HS-27A (cell line): ENCODE measurements at places on chromosomes 2 and 18.

DNA sequence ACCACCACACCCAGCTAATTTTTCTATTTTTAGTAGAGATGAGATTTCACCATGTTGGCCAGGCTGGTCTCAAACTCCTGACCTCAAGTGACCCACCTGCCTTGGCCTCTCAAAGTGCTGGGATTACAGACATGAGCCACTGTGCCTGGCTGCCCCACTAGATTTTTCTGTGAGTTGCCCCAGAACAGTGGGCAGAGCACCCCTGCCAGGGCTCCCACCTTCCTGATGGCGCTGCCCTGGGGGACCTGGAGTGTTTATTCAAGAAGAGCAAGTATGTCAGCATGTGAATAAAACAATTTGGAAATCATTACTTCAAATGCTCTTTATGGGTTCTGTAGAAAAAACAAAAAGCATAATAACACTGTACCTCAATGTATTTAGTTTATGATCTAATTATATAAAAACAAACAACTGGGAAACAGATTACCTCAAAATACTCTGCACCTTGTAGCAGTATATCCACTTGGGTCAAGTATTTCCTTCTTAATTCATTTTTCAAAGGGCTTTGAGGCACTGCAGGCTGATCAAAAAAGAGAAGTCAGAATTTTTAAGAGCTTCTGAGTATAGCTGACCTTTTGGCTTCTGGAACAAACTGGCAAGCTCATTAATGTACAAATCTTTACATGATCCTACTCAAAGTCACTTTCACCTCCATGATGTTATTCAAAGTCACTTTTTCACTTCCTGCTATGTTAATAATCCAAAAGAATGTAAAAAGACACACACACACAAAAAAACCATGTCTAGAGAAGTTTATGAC is 8.9 kb downstream of the HJURP start:
- DNase-seq = no peak

GRCh38 chr2:167181134-167181533 is 292.9 kb downstream of the XIRP2 start:
- DNase-seq = no peak

GRCh38 chr2:32058130-32058529 is 5.2 kb upstream of the SPAST start:
- no peak for DNase-seq

DNA sequence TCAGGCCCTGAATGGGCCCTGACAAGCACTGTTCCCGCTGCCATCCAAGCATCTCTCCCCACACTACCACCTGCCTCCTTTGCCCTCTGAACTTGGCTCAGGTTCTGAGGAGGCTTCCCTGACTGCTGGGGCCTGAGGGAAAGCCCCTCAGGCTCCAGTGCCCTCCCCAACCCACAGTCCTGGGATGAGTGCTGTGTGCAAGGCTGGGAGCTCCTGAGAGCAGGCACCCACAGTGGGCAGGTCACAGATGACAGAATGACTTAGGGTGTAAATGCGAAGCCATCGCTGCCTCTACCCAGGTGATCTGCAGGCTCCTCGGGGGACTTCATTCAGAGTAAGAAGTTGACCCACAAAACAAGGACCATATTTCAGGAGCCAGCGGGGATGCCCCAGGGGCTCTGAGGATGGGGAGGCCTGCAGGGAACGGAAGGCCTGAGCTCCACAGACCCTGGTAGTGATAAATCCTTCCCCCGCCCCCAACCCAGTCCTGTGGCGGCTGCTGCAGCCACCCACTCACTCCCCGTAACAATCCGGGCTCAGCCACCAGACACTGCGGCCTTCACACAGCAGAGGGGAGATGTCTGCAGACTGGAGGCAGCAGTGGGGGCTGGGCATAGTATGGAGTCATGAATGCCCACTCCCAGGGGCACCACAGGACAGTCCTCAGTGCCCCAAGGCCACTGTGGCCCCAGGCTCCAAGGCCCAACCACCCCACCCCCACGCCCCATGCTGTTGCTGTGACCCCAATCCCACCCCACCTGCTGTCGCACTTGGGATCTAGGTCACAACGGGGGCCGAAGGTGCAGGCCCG is 8.9 kb downstream of the BIN1 start:
- no peak for DNase-seq

DNA sequence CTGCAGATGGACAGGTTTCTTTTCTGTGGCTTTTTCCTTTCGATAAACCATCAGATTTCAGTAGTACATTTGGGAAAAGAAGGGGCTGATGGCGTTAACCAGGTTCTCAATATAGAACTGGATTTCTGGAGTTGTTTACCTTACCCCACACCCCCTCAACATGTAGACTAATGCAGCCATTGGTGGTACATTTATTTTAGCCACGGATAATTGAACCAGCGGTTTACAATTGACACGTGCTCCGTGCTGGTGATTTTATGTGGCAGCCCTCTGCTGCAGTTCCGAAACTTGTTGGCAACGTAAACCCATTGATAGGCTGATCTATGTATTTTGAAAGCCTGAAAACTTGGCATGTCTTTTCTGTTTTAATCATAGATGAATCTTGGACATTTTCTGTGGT is 5.4 kb downstream of the SOX11 start:
- no peak for DNase-seq

GRCh38 chr2:47087051-47087450 is 68.1 kb downstream of the STPG4 start:
- DNase-seq = no peak

DNA sequence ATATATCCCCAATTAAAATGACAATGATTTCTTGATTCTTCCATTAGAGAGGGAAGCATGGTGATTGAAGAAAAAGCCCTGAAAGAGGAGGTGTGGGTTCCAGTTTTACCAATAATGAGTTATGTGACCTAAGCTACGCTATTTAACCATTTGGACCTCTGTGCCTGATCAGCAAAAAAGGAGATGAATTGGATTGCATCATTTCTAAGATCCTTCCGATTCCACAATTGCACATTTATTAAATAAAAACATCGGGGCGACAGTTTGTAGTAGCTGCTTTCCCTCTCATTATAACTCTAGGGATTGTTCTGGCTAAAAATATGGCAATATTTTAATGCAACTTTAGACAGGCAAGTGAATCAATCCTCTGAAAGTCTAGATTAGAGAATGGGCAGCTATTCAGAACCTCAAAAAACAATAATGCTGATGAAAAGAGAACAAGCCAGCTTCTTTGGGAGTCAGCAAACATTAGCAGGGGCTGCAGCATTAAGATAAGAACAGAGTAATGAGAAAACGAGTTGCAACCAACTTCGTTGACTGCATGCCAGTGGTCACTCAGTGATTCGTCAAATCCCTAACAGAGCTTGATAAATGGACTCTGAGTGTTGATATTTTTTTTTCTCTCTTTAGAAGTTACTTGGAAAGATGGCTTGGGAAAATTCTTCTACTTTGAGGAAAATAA is 301.2 kb downstream of the AGPS start:
- DNase-seq = no peak

DNA sequence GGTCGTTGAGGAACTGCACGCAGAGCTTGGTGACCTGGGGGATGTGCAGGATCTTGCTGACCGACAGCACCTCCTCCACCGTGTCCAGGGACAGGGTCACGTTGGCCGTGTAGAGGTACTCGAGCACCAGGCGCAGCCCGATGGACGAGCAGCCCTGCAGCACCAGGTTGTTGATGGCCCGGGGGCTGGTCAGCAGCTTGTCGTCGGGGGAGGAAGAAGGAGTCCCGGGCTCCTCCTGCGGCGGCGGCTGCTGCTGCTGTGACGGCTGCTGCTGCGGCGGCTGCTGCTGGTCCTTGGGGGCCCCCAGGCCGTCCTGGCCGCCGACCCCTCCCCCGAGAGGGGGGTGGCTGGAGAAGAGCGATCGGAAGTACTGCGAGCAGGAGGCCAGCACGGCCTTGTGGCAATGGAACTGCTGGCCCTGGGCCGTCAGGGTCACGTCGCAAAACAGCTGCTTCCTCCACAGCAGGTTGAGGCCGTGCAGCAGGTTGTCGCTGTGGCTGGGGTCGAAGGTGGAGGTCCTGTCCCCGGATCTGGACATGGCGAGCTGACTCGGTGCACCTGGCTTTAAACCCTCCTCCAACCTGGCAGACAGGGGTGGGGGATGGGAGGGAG is 2.7 kb downstream of the KLHL14 start:
- no peak for DNase-seq

- DNase-seq = no peak
These were observed 166.8 kb upstream of the SP5 start for GRCh38 chr2:170548304-170548703.
